GM04504 (cell line): ENCODE measurements at places on chromosomes 11 and 22.

DNA sequence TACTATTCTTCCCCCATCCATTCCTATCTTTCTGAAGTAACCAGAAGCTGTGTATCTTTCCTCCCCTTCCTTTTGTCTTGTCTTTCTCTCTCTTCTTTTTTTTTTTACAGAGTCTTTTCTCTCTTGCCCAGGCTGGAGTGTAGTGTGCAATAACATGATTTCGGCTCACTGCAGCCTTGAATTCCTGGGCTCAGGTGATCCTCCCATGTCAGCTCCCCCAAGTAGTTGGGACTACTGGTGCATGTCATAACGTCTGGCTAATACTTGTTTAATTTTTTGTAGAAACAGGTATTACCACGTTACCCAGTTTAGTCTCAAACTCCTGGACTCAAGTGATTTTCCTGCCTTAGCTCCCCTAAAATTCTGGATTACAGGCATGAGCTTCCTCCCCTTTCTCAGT lies 86.5 kb downstream of the IGLL5 start:
- no peak for DNase-seq

- peak; percentile 48 for DNase-seq
Observed at GRCh38 chr11:10301656-10302358, 3.1 kb upstream of the ADM start.

- no peak for DNase-seq
Observed at GRCh38 chr11:90241414-90241813, 18.6 kb upstream of the CHORDC1 start.

GRCh38 chr11:116928102-116928777 lies 90.8 kb upstream of the APOA1 start:
- no peak for DNase-seq

- no peak for DNase-seq
Observed at GRCh38 chr11:7949934-7950333, 8.4 kb upstream of the OR10A3 start.

DNA sequence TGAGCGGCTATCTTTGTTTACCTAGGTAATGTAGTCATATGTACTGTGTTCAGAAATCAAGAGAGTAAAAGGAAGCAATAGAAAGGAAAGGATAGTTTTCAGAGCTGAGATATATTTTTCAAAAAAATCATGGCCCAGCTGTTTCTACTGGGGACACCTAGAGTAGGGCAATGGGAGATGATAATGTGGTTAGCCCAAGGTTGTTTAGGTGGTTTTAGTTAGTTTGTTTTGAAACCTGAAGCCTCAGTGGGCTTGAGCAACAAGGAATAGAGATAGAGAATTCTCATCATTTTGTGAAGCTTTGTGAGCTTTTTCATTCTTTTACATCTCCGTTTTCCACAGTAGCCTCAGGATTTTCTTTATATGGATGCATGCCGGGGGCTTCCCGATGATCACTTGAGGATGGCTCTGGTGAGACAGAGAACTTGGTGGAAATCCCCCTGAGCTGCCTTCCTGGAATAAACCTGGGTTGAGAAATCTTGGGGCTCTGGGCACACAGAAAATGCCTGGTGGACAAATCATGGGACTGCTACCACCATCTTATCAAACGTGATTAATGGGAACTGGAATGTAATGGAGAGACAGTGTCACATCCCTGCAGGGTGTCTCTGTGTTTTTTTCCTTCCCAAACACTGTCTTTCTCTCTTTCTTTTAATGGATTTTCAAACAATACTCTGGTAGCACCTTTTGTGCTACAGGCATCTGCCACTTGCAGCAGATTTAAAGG lies 49.0 kb downstream of the ARHGAP42 start:
- no peak for DNase-seq

DNA sequence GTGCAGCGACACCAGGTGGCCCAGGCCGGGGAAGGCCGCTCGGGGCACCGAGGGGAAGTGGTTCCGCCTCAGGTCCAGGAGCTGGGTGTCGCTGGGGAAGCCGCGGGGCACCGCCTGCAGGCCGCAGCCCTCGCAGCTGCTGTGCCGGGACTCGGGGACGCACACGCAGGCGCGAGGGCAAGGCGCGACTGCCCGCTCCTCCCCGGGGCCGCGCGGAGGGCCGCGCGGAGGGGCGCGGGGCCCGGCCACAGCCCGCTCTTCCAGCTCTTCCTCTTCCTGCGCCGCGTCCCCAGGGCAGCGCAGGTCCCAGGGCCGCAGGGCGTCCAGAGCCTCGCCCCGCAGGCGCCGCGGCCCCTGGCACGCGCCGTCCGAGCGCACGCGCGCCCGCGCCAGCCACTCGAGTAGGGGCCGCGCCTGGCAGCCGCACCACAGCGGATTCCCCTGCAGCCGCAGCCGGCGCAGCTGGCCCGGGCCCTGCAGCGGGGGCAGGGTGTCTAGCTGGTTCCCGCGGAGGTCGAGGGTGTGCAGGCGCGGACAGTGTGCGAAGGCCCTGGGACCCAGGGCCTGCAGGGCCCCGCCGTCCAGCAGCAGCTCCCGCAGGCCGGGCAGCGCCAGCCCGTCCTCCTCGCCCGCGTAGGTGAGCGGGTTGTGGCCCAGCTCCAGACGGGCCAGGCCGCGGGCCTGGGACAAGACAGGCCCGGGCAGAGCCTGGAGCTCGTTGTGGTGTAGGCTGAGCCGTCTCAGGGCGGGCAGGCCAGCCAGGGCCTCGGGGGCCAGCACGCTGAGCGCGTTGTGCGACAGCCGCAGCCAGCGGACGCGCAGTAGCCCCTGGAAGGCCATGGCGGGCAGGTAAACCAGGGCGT lies 2.8 kb downstream of the CHADL start:
- DNase-seq, result no peak

DNA sequence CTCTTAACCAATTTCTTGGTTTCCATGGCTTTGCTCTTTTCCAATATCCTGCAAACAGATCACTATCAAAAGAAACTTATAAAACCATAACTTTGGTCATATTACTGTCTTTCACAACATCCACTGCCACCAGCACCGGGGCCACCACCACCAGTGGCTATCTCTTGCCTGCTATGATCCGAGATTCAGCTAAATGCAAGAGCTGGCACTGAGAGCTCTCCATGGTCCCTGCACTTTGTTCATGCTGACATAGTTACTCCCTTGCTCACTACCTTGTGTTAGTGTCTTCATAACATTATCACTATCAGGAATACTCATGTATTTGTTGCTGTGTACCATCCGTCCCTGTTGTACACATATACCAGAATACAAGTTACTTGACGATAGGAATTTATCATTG lies 299.0 kb downstream of the ETS1 start:
- DNase-seq, result no peak

- no peak for DNase-seq
Observed at GRCh38 chr11:75938543-75938942, 123.5 kb downstream of the UVRAG start.

GRCh38 chr22:24265734-24266133 lies 4.9 kb upstream of the SPECC1L start:
- no peak for DNase-seq

- no peak for DNase-seq
Observed at GRCh38 chr11:114099392-114100178, 40.1 kb downstream of the ZBTB16 start.

DNA sequence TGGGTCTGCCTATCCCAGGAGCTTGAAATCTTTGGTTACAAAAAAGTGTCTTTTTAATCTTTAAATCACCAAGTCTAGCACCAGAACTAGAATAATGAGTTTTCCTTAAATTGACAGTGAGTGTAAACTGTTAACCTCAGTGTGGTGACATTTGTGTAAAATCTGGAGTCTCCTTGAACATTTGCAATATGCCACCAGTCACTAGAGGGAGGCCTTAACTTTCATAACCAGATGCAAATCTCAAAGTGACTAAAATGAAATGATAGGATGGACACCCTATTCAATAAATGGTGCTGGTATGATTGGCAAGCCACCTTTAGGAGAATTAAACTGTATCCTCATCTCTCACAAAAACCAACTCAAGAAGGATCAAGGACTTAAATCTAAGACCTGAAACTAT lies 8.3 kb upstream of the SCGB1D2 start:
- DNase-seq, result no peak

DNA sequence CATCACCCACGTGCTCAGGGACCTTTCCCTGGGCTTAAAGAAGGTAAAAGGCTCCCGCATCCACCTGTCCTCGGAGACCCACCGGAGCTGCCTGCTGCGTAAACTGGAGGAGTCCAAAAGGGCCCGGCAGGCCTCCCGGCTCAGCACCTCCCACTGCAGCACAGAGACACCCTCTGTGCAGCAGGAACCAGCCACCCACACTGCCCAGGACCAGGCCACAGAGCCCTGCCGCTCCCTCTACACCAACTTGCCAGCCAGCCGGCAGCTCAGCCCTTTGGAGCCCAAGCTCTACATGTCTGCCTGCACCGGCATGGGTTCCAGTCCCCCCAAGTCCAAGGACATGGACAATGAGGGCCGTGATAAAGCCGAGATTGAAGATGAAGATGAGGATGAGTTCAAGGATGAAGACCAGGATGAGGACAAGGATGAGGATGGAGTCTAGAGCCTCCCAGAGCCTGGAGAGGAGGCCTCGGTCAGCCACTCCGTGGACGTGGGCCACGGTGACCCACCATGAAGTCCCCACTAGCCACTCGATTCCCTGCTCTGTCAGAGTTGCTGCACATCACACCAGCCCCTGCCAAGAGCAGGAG lies 4.2 kb downstream of the CCDC116 start:
- DNase-seq, result no peak

DNA sequence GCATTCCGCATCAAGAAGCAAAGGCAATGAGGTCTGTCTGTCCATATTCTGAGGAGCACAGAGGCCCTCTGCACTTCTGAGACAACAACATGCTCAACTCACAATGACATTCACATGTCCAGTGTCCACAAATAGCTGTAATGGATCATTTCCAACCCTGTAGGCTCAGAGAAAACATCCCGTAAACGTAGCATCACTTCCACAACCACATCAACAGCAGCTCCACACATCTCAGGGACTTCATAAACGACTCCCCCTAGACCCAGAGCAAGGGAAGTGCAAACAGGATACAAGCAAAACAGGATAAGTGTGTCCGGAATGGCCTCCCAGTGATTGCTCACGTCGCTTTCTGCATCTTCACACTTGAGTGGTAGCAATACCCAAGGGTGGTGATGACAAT lies 100.2 kb downstream of the SYN3 start:
- no peak for DNase-seq

GRCh38 chr22:23527971-23528740 lies 51.9 kb downstream of the IGLL1 start:
- DNase-seq, result no peak

- no peak for DNase-seq
Observed at GRCh38 chr11:70255477-70256116, 14.9 kb upstream of the PPFIA1 start.

DNA sequence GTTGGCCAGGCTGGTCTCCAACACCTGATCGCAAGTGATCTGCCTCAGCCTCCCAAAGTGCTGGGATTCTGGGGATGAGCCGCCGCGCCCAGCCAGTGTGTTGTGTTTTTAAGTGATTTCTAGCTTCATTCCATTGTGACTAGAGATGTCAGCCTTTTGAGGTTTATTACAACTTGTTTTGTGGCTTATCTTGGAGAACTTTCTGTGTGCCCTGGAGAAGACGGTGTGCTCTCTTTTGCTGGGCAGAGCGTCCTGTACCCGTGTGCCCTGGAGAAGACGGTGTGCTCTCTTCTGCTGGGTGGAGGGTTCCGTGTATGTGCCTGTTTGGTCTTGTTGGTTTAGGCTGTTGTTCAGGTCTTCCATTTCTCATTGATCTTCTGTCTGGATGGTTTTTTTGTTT lies 12.5 kb downstream of the SELENOO start:
- no peak for DNase-seq

DNA sequence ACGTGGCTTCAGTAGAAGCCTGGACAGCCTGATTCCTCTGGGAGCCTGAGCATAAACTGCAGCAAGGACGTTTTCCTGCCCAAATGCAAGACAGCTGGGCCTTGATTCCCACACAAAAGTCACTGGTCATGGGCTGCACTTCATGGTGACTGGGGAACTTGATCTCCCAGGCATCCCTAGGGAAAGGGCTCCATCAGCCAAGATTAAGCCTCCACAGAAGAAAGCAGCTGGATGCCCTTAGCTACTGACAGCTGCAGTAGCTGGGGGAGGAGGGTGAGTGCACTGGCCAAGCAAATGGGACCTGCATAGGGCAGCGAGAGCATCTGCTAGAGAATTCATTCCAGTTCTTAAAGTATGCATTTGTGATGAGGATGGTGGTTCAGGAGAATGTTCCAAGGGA lies 267.4 kb upstream of the ISX start:
- no peak for DNase-seq

DNA sequence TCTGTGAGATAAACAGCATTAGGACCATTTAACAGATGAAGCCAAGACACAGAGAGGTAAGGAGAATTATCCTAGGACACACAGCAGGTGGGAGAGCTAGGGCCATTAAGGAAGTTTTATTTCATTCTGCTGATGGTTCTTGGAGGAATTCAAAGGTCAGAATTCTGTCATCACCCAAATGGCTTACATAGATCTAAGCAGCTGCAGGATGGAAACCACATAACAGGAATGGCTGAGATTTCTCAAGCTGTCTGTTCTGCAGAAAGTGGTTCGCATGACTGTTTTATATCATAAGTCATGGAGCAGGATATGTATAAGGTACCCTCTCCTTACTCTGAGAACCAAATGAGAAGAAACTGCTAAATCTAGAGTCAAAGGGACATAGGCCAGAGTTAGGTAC lies 163.2 kb upstream of the NARS2 start:
- DNase-seq, result no peak

- no peak for DNase-seq
Observed at GRCh38 chr11:68076371-68077042, 37.7 kb downstream of the TCIRG1 start.

DNA sequence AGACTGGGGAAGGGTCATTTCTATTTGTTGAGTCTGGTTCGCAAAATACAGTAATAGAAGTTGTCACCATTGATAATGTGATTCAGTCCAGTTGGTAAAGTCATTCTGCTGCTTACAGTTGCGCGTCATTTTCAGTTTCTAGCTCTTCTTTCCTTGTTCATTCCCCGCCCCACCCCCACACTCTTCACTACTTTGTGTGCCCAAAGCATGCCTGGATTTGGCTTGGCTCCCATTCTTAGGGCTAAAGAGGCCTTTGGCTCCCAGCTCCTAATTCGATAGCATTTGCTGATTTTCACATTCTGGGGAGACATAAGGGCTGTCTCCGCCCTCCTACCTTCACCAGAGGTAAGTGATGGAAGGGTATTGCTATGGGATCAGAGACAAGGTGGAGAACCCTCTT lies 43.0 kb downstream of the CECR2 start:
- no peak for DNase-seq

DNA sequence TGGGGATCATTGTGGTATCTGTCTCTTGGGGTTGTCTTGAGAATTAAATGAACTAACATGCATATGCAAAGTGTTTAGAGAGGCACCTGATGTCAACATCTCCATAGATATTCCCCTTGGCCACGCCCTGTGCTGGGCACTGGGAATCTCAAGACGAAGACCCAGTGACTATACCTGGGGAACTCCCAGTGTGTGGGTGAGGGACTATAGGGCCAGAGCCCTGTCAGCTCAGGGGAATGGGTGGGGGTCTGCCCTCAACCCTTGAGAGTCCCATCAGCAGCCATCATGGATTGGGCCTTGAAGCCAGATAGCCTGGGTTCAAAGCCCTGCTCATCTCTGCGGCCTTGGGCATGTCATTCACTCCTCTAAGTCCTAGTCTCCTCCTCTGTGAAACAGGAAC lies 21.6 kb upstream of the LMO1 start:
- no peak for DNase-seq
